ENCODE measurements at places on chromosomes 16 and 17. TPM values are rescaled to one million over a fixed set of nuclear protein-coding genes. Genes with fewer than 3 reads are reported as not detected.

GRCh38 chr17:52938623-52939230 is 780.2 kb upstream of the CA10 start:
- no peak for DNase-seq

GRCh38 chr16:30934827-30935557 is 11.6 kb downstream of the FBXL19 start:
- DNase-seq: no peak

GRCh38 chr17:38883592-38884526 is 14.0 kb downstream of the LASP1 start:
- DNase-seq: no peak

- DNase-seq: no peak
Observed at GRCh38 chr16:30355954-30356308, 823 bp upstream of the CD2BP2 start.

DNA sequence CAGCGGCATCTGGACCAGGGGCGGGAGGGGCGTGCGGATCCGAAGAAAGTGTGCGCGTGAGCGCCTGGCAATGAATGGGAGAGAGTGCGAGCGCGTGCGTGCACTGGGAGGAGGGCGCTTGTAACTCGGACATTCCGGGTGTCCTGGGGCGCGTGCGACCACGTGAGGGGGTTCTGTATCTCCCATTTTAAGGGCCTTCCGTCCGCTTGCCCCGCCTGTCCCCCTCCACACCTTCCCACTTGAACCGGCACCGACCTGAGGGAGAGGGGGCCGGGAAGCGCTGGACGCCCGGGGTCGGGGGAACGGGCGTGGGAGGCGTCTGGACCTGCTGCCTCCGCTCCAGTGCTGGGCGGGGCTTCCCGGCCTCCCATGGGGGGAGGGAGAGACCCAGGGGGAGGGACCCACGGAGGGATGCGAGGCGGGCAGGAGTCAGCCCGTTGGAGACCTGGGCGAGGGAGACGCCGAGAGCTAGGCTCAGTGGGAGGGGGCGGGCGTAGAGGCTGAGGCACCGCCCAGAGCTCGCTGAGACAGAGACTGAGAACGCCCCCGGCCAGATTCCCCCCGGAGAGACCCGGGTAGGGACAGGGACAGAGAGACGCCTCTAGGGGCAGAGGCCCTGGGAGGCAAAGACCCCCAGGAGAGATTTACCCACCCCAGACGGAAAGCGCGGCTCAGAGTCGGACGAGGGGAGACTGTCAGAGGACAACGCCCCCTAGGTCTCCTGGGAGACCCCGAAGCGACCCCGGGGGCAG is at the start of gene KREMEN2:
Gene KREMEN2, plus strand, starts transcription at position 553 of the 752 bp plus-strand sequence. CDS start 246 bp downstream, outside the sequence.
- no peak for DNase-seq

- DNase-seq: no peak
Observed at GRCh38 chr16:31385680-31386079, 7.5 kb upstream of the ITGAD start.

- no peak for DNase-seq
Observed at GRCh38 chr16:17474572-17474971, 3.8 kb upstream of the XYLT1 start.

DNA sequence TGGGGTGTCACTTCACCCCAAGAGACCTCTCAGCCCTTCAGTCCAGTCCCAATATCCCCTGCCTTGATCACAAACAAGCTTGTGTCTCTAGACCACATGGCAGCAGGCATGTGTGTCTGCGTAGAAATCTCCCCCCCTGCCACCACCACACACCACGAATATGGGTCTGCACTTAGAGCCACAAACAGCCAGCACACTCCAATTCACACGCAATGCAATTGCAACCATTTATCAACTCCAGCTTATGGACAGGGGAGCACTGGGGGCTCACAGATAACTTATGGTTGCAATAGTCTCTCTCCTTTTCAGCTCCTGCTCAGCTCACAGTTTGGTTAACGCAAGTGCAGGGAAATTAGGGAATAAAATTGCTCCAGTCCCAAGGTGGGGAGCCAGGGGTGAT is 2.6 kb downstream of the HOXB9 start:
- no peak for DNase-seq

GRCh38 chr17:46722662-46723285 is 95.7 kb downstream of the WNT3 start:
- DNase-seq: no peak

GRCh38 chr16:78654929-78655328 is 555.5 kb downstream of the WWOX start:
- no peak for DNase-seq

- peak; percentile 61 for DNase-seq
Observed at GRCh38 chr16:88941913-88942909, 34.8 kb downstream of the CBFA2T3 start.

DNA sequence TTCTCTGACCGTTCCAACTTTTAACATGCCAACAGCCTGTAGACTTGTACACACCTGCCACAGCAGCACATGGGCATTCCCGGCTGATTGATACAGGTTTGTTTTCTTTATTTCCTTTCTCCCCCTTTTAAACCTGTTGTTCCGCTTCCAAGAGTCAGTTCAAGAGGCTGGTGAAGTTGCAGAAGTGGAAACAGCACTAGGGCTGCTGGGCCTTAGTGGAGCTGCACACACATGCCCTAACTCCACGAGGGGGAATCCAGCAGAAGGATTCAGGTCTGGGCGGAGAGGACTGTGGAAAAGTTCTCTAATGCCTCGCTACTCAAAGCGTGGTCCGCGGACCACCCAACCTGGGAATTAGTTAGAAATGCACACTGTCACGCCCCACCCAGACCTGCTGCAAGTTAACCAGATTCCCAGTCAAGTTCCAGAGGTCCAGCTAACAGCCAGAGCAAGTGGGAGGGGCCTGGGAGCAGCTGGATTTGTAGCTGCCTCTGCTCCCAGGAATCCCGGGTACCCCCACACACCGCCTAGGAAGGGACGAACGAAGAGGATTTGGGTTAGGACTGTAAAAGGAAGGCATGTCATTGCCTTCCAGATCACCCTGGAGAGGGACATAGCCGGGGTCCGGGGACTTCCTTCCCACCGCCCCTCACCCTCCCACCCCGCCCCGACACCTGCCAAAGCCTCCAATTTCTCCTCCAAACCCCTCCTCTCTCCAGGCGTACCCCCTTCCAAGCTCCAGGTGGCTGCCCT is 542 bp downstream of the SLC39A11 start:
- DNase-seq: peak; percentile 18

DNA sequence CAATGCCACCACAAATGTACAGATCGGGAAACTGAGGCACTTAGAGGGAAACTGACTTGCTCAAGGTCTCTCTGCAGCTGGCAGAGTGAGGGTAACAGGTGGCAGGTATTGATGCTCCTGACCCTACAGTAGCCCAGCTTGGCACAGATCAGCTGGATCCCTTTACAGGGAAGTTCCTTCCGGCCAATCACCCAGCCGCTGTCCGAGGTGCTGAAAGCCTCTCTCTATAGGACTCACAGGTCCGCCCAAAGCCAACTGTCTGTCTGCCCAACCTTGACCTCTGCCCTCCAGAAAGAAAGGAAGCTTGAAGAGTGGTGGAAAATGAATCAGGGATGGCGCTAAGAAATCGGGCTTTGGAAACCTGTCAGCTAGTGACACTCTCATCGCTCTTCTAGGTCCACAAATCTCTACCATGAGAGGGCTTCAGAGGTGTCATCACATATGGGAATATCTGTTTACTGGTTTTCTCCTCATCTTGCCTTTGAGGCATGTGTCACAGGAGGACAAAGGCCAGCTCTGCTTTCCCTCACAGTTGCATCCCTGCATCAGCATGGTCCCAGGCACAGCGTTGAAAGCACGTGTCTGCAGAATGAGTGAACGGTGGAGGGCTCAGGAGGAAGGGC is 246.2 kb downstream of the KATNIP start:
- peak; percentile 55 for DNase-seq

The ACSM2A gene
- not detected for total RNA-seq

The NACA2 gene
- total RNA-seq: not detected

The CCL4L2 gene
- not detected for total RNA-seq

The SPNS2 gene
- 7.0 TPM for total RNA-seq

The KRT27 gene
- not detected for total RNA-seq

The HEATR9 gene
- not detected for total RNA-seq

The MYO15A gene
- total RNA-seq: not detected

The ANKRD40CL gene
- not detected for total RNA-seq

Measured in heart left ventricle (tissue), 16 donors.